ENCODE measurements at places on chromosomes 6 and 20.

DNA sequence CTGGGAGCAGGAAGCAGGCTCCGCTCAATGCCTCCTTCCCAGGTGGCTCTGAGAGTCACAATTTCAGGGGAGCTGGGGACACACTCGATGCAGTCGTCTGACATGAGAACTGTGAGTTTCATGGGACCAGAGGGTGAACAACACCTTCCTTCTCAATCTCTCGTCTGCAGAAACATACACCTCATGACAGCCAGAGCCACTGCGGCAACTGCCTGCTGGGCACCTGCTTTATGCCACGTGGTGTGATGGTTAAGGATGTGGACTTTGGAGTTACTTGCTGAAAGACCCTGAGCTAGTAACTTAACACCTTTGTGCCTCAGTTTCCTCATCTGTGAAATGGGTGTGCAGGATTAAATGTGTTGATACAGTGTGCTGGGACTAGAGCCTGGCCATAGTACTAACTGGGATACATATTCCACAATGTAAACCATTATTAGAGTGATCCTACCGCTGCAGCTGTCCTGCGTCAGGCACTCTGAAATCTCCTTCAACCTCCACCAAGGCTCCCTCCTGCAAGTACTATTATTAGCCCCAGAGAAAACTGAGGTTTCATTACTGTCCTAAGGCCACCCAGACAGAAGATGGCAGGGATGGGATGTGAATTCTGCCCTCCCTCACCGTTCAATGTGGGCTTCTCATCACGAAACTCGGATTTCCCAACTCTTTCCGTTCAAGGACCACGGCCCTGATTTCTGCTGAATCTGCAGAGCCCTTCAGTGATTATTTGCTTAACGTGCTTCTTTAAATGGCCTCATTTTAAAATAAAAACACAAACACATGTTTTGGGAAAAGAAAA lies 24.4 kb downstream of the SULF2 start:
- no peak for DNase-seq

DNA sequence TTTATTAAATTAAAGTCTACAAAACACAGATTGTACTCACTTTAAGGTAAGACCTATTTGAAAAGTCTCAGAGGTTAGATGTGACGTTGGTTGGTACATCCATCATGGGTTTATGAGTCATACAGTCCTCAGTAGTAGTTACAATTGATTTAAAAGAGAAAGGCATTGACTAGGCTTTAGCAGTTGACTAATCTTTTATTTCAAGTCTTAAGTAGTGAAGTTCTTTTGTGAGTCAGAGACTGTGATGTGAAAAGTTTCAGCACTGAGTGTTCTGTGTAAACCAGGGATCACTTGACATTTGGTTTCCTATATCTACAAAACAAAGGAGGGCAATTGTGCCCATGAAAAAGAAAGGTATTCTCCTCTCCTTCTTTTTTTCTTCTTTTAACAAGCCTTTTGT lies 221.3 kb downstream of the GRIK2 start:
- DNase-seq, result no peak

GRCh38 chr20:9200620-9201019 lies 131.7 kb downstream of the PLCB4 start:
- no peak for DNase-seq

DNA sequence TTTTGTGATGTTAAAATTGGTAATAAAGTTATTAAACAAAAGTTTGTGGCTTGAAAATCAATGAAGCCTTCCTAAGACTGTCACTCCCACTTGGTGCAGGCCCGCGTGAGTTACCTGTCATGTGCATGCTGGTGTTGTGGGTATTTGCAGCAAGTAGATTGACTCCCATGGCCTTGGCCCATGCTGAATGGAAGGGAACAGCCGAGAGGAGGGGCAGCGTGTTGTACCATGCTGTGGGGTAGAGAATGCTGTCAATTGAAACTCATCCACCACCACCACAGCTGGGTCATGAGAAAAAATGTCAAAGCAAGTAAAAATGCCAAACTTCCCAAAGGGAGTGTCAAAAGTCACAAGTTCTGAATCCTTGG lies 12.7 kb upstream of the VNN1 start:
- DNase-seq, result no peak

- DNase-seq, result no peak
Measured at GRCh38 chr6:3910106-3910663, 61.0 kb downstream of the FAM50B start.

DNA sequence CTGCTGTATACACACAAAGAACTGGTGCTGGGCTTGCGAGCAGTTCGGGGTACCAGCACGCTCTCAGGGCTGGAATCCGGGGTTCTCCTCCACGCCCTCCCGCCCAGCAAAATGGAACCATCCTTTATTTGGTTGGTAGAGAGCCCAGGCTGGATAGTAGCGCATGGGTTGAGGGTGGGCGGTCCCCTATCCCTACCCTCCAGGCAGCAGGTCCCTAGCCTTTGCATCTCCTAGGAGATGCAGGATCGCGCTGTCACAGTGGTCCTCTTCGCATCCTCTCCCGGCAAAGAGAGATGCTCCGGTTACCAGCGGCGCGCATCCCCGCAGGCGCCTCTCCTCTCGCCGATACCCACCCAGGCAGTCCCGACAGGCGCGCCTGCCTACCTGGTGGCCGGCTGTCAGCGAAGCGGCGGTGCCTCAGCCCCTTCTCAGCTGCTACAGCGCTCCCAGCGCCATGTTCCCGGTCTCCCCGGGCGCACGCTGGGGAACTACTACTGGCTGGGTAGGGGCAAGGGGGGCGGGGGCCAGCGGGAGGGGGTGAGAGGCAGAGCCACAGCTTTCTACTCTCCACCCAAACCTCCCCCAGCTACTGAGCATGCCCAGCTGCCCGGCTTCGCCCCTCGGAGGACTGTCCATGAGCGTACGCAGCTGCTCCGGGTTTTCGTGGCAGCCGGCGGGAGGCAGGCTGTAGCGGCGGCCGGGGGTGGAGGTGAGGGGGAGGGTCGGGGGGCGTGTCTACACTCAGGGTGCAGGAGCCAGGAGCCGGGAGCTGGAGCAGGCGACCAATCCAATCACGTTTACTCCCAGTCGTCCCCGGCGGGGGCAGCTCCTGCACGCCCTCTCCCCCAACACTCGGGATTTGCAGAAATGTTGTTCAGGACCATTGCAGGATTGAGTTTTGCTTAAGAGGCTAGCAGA lies at the start of gene PAK5:
PAK5 (minus strand) TSS at position 699 of the 918 bp plus-strand sequence. CDS start 194,748 bp downstream, outside the sequence.
- DNase-seq, result no peak

- DNase-seq, result no peak
Measured at GRCh38 chr6:169175360-169175887, 78.2 kb downstream of the THBS2 start.

DNA sequence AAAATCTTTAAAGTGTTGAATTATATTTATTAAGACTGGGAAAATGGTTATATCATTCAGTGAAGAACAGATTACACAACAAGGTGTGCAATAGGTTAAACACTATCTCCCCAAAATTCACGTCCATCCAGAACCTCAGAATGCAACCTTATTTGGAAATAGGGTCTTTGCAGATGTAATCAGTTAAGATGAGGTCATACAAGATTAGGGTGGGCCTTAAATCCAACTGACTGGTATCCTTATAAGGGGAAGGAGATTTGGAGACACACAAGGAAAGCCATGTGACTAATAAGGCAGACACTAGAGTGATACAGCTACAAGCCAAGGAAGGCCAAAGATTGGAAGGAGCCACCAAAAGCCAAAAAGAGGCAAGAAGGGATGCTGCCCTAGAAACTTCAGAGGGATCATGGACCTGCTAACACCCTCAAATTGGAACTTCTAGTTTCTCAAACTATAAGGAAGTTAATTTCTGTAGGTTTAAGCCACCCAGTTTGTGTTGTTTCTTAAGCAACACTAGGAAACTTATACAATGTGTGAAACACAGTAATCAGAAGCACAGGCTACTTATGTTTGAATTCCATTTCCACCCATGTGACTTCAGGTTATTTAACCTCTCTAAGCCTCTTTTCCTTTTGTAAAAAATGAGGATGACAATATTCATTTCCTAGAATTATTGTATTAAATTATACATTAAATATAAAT lies 16.9 kb downstream of the ILRUN start:
- DNase-seq, result no peak

GRCh38 chr6:80689716-80690395 lies 583.4 kb downstream of the BCKDHB start:
- DNase-seq, result no peak

GRCh38 chr6:162408826-162409535 lies 318.6 kb downstream of the PRKN start:
- DNase-seq, result no peak

- DNase-seq, result no peak
Measured at GRCh38 chr20:36573798-36574365, 485 bp downstream of the TGIF2 start.

DNA sequence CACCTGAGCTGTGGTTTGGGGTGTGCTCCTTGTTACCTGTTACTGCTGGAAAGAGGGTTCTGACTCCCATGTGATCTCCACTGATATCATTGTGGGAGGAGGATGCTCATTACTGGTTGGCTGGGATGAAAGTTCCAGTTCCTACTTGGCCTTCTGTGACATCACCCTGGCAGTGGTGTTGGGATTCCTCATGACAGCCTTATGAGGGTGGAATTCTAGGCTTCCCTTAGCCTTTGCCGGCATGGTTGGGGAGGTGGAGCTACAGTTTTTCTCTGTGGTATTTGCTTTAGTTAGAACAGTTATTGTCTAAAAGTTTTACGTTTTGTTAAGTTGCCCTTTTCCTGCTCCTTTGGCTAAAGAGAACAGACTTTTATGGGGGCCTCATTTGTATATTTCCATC lies 112.1 kb downstream of the AFG1L start:
- no peak for DNase-seq

DNA sequence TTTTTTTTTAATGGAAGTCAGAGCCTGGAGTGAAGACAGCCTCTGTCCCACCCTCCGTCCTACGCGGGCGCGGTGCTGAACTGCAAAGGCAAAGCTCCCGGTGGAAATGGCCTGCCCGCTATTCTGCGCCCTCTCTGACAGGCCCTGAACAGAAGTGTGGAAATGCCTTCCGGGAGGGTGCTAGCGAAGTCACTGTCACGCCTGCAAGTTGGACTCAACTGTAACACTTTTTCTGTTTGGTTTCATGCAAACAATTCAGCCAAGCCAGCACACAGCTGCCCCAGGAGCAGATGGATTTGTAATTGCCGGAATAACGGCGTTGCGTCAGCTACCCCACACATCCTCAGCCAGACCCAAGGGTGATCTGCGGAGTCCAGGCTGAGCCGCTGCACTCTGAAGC lies 107.6 kb downstream of the PSMB1 start:
- no peak for DNase-seq

DNA sequence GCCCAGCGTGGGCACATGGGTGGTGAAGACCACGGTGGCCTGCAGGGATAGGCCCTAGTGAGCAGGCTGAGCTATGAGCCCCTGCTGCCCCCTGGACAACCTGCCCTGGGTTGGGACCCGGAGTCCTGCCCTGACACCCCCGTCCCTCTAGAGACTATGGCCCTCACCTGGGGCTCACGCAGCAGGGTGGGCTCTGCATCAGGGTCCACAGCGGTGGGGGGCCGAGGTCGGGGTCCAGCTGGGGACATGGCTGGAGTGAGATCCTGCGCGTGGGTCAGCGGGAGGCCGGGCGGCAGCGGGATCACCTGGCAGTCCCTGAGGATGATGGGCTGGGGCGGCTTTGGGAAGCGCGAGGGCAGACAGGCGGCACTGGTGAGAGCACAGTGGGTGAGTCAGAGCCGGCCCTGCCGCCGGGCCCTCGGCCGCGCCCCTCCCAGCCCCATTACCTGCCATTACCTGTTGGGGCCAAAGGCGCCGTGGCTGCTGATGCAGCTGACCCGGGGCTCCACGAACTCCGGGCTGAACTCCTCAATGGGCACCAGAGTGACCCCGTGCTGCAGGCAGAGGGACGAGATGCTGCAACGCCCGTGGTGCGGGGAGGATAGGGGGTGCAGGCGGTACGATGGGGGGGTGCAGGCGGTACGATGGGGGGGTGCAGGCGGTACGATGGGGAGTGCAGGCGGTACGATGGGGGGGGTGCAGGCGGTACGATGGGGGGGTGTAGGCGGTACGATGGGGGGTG lies 27.9 kb downstream of the ADRM1 start:
- no peak for DNase-seq

- no peak for DNase-seq
Measured at GRCh38 chr6:85472744-85473143, 22.9 kb downstream of the NT5E start.

DNA sequence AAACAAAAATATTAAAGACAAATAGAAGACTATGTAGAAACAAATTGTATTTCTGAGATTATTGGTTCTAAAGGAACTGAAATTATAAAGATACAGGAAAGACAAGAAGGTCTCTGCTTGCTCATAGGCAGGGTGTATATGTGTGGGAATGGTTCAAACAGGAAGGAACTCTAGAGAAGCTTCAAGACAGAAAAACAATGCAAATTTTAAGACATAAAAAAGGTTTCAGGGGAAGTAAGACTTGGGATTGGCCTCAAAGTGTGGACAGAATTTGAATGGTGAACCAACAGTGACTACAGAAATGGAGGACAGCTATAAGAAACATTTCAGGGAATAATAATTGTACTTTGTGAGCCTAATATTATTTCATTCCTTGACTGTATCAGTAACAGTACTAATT lies 50.3 kb downstream of the OR2B2 start:
- DNase-seq, result no peak

DNA sequence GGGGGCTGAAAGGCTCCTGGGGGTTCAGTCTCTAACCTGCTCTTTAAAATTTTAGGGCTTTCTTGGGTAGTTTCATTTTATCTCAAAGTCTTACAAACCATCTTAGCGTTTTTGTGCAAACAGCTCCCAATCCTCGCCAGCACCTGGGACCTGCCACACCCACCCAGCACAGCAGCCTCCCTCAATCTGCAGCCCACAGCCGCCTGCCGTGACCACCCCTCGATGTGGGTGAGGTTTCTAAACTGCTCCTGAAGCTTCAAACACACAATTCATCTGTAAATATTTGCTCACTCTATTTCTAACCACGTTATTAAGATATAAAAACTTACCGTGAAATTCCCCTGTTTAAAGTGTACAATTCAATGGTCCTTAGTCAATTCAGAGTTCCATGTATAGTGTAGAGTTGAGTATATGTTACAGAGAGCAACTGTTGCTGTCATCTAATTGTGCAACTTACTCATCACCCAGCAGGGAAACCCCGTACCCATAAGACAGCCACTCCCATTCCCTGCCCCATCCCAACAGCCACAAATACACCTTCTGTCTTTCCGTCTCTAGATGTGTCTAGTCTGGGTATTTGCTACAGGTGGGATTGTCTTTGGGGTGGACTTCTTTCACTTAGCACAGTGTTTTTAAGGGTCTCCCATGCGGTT lies 381.0 kb downstream of the TAF4 start:
- no peak for DNase-seq

- DNase-seq, result no peak
Measured at GRCh38 chr6:145071836-145072235, 663.5 kb downstream of the EPM2A start.

DNA sequence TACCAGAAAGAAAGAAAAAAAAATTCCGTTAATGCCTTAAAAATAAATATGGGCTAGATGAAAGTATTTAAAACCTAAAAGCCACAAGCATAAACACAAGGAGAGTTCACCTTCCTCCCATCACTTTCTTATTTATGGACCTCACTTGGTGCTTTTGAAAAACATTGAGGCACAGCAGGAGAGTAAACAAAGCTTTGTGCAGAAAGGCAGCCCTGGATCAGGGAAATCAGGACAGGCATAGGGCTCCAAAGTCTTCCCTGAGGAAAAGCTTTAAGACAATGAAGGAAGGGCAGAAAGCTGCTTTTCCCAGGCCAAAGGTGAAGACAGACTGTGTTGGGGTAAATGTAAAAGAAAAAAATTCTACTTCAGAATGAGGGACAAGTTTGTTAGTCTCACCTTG lies 207.9 kb downstream of the CLVS2 start:
- no peak for DNase-seq
